ENCODE measurements at places on chromosomes 2 and 18.

DNA sequence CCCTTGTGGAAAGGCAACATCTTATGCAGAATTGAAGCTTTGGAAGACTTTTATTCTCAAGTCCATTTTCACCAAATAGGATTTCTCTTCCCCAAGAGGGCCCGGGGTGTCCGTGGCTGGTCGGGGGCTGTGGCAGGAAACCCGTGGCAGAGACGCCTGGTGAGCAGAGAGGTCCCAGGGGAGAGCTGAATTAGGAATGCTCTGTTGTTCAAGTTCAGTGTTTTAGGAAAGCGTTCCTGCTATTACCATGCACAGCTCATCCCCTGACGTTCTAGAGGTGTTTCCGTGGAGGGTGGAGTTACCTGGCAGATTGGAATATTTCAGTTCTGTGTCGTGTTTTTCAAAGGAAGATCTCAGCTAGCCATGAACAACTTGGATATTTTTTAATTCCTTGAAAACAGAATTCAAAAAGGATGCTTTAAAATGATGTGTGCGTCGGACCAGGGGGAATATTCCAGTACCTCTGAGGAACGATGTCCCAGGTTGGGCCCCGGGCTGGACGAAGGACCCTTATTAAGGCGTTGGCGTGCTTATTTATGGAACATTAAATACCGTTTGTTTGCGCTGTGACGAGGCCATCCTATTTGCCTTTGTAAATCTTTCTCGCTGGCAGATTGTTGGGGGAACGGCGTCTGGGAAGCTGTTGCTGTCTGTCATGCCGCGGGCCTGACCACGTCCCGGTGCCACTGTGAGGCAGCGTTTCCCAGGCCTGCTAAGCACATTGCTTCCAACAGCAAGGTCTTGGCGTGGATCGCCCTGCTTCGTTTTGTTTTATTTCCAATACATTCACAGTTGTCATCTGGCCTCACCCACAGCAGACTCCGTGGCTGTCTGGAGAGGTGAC, 8.2 kb downstream of the NFATC1 start:
- DNase-seq: no peak

GRCh38 chr2:232611559-232612218, 21.7 kb upstream of the EFHD1 start:
- DNase-seq: peak; percentile 44

- DNase-seq: no peak
These were observed 27.2 kb upstream of the BBS5 start for GRCh38 chr2:169452080-169452479.

DNA sequence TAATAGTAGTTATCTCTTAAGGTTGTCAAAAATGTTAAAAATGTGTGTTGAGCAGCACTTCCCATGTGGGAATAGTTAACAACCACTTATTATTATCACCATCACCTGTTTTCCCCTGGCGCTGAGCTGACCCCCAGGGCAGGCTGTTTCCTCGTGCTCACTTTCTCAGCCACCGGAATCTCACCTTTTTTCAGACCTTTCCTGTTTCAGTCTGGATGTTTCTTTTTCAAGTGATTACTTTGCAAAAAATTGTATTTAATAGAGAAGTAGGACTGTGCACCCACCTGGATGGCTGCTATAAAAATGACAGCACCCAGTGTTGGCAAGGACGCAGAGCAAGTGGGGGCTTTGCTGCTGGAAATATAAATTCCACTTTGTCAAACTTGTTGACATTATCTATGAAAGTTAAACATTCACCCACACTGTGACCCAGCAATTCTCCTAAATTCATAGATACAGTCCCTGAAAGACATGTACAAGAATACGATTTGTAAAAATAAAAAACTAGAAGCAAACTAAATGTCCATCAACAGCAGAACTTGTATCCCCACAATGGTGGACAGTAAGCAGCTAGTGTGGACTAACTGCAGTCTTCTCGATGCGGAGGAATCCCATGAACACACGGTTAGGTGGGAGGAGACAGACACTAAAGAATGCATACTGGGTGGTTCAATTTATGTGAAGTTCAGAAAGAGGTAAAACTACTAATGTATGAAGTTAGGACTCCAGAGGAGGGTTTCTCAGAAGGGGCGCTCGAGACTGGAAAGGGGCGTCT, 66.5 kb downstream of the SOWAHC start:
- DNase-seq: no peak

Measured in stimulated activated naive CD4-positive, alpha-beta T cell (primary cell).